ENCODE measurements at places on chromosomes 5 and 9.

DNA sequence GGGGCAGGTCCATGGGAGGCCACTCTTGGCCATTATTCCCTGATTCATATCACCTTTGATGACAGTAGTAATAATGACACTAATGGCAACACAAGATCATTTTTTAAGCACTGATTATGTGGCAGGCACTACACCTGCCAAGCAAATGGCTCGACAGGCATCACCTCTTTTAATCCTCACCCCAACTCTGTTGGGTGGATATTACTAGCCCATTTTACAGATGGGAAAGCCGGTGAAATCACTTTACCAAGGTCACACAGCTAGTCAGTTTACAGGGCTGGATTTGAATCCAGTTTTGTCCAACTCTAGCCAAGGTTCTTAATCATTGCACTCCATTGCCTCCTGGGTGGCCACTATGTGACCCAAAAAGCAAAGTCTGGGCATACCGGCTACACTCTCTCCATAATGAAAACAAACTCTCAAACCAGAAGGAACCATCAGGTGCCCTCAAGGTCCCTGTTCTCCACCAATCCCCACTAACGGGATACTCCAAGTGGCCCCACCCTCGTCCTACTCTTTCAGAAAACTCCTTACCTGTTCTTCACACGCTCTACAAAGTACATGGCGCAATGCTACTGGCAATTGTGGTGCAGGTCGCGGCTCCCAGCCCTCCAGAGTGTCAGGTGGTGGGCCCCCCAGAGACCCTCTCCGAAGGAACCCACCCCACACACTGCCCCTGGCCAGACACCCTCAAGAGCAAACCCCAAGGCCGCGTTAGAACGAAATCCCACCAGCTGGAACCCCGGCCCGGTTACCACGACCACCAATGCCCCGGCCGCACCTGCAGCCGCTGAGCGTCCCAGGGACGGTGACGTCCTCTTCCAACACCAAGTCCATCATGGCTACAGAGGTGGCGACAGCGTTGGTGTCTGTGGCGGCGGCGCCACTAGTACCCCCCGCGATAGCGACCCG lies 572 bp downstream of the CDK5RAP2 start:
- DNase-seq: peak; percentile 28

DNA sequence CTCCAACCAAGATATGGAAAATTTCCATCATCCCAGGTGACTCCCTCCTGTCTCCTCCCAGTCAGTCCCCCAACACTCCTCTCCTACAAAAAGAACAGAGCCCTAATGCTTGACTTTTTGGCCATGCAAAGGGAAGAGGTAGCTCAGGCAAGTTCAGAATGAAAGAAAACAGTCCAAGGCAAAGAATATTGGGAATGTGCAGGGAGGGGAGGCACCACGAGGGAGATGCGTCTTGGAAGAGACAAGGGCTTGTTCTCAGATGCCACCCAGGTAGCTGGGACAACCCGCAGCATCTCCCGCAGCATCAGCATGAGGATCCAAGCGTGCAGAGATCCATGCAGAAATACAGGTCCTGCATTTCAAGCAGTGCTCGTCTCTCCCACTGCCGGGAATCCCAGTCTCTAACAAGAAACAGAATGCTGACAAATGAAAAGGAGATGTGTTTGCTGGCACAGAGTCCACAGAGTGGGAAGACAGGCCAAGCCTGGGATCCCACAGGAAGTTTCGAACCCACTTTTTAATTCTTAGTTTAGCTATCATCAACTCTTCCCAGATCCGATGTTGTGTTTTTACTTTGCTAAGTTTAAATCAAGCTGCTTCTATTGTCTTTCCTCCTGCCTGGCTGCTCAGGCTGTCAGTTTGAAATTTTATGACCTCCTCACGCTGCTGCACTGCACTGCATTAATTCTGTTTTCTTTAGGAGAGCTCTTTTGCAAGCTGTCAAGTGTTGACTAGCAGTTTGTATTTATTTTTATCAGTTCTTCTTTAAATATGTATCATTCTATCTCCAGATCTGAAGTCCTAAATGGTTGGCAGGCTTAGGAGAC lies 86.8 kb upstream of the OSMR start:
- no peak for DNase-seq

DNA sequence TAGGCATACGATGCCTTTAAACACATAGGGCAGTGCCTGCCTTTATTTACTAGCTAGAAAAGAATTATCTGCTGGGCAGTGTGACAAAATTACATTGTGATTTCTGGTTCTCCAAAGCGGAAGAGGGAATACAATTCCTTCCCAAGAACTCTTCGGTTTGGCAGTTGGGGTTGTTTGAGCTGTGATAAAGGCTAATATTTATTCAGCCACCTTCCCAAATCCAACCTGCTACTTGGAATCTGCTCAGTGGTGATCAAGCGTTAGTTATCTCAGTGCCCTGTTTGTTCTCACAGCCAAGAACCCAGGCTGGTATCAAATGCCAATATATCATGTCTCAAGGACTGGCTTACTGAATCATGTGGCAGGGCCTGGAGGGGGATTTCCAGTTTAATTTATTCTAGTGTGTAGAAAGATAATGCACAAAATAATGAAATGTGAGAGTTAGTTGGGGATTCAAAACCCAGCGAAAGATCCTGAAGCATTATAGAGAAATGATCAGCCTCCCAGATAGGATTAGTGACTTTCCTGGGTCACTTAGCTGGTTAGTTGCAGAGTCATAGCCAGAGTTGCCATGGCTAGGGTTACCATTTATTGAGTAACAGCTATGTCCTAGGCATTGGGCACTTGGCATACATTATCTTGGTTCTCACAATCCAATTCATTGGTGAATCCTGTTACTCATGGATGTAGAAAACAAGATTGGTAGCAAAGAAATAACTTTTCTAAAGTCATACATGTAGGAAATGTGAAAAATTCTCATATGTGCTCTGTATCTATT lies 457.0 kb upstream of the KLF4 start:
- no peak for DNase-seq

DNA sequence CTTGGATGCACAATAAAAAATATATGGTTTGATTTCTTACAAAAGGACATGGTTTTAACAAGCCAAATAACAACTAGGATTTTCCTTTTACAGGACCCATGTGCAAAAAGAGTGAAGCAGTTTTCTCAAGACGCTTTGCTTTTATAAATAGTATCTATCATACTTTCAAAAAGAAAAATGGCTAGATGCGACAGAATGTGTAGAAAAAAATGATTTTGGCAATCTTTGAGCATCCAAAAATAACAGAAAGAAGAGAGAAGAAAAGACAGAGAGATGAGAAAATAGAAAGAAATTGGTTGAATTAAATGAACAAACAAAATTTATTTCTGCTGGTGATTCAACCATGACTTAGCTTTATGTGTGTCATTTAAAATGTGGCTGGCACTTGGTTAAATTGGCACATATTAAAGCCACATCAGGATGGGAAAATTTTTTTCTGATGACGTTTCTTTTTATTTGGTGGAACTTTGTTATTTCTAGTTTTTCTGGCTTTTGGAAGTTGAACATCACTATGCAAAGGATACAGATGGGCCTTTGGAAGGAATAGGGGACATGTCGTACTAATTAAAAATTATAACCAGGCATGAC lies 35.6 kb upstream of the NREP start:
- no peak for DNase-seq

- no peak for DNase-seq
Measured at GRCh38 chr5:127006744-127007143, 23.6 kb downstream of the MARCHF3 start.

GRCh38 chr5:156367597-156367996 lies 40.6 kb downstream of the SGCD start:
- DNase-seq: peak; percentile 30

- no peak for DNase-seq
Measured at GRCh38 chr9:91530829-91531228, 107.2 kb upstream of the NFIL3 start.

- no peak for DNase-seq
Measured at GRCh38 chr5:131258733-131259132, 5.1 kb upstream of the CDC42SE2 start.

GRCh38 chr9:95506678-95507463 lies 9.9 kb downstream of the PTCH1 start:
- peak; percentile 78 for DNase-seq

DNA sequence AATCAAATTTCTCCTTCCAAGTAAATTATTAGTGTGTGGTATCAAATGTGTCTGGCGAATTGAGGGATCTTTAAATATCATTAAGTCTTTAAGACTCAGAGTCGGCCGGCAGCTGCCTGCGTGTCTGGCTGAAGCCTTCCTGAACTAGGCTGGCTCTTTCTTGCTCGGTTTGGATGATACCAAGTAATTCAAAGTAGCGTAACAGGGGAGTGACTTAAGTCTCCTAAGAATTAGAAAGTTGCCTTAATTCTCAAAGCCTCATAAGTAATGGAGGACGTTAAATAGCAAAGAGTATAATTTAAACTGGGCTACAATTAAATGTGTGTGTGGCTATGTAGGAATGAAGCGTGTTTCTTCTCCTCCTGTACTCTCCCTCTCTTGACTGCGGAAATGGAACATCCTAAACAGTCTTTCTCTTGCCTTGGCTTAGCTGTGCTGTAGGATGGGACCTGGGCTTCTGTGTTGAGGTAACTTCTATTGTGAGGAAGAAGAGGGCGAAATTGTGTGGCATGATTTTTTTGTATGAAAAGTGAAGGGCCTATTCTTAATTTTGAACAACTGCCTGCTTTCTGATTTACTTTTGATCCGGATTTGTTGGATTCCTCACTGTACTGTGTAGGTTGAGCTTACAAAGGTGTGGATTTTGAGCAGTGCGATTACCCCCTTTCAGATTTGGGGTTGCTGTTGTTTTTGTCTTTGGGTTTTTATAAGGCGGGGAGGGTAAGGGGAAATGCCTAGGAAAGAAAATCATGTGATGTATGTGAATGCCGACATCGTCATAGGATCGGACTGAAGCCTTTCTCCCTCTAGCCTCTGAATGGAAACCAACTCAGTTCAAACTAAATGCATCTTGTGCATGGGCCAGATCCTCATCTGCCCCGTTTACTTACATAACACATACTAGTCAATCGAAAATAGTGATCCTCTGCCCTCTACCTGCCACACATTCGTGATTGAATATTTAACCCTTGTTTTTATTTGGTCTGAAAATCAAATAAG lies 29.9 kb downstream of the CPEB4 start:
- peak; percentile 90 for DNase-seq

Data from RKO (cell line).